Activated CD4-positive, CD25-positive, alpha-beta regulatory T cell (primary cell): ENCODE measurements at places on chromosomes 2 and 18.

- DNase-seq, result no peak
Observed at GRCh38 chr2:196431957-196432356, 207.6 kb upstream of the CCDC150 start.

- no peak for DNase-seq
Observed at GRCh38 chr2:69466728-69467127, 29.5 kb upstream of the NFU1 start.

DNA sequence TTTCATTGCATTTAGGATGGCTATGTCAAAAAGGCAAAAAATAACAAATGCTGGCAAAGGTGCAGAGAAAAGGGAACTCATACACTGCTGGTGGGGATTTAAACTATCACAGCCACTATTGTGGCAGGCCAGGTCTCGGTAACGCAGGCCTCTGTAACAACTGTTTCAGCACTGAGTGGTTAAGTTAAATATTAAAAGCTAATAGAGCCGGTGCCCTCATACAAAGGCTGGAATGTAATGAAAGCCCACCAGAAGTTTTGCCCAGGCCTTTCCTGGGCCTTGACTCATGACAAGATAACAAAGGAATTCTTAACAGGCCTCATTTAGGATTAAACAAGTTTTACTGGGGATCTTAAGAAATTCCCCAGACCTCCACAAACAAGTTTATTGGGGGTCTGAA lies 10.7 kb downstream of the MERTK start:
- no peak for DNase-seq

- DNase-seq, result no peak
Observed at GRCh38 chr2:228801451-228801850, 469.6 kb downstream of the PID1 start.

- DNase-seq, result no peak
Observed at GRCh38 chr2:177588671-177589070, 196.1 kb downstream of the AGPS start.
